ENCODE measurements at places on chromosomes 3 and 15.

GRCh38 chr3:31624083-31624709 is 91.5 kb downstream of the STT3B start:
- no peak for DNase-seq

GRCh38 chr3:12046406-12046805 is 42.2 kb downstream of the SYN2 start:
- no peak for DNase-seq

GRCh38 chr3:103067963-103068362 is 633.1 kb downstream of the ZPLD1 start:
- no peak for DNase-seq

GRCh38 chr3:23865595-23866396 is 51.0 kb downstream of the NKIRAS1 start:
- no peak for DNase-seq

GRCh38 chr3:174408310-174408709 is 450.8 kb upstream of the NAALADL2 start:
- DNase-seq, result peak; percentile 39

DNA sequence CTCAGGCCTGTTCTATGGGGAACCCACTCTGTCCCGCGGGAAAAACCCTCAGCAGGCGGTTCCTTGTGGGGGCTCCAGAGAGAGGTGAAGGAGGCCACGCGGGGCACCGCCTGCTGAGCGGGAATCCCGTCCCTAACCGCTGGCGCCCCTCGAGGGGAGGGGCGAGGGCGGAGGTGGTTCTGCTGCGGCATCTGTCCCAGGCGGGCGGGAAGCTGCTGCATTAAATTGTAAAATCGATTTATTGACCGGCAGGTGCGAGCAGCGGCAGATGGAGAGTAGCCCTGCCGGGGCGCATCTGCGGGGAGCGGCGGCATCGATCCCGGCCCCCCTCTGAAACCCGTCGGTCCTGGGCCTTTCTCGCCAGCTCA is 3.7 kb upstream of the DLL4 start:
- no peak for DNase-seq

GRCh38 chr3:141728355-141728892 is 9.7 kb upstream of the RNF7 start:
- DNase-seq, result no peak

- DNase-seq, result peak; percentile 62
Observed at GRCh38 chr3:156142702-156143101, 22.3 kb downstream of the KCNAB1 start.

DNA sequence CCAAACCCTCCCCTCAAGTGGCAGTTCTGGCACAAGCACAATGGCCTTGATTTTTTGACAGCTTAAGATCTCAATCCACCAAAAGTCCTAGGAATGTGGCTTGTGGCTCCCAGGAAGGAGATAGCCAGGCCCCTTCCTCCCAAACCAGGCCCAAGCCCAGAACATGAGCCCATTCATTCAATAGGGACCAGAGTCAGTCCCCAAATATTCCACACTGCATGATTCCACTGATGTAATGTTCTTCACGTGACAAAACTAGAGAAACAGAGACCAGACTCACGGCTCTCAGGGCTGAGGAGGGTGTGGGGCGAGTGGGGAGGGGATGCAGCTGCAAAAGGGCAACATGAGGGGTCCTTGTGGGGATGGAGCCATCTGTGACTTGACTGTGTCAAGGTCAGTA is 25.5 kb downstream of the ABTB1 start:
- DNase-seq, result no peak

GRCh38 chr15:36161771-36162212 is 417.6 kb upstream of the CDIN1 start:
- DNase-seq, result peak; percentile 45

DNA sequence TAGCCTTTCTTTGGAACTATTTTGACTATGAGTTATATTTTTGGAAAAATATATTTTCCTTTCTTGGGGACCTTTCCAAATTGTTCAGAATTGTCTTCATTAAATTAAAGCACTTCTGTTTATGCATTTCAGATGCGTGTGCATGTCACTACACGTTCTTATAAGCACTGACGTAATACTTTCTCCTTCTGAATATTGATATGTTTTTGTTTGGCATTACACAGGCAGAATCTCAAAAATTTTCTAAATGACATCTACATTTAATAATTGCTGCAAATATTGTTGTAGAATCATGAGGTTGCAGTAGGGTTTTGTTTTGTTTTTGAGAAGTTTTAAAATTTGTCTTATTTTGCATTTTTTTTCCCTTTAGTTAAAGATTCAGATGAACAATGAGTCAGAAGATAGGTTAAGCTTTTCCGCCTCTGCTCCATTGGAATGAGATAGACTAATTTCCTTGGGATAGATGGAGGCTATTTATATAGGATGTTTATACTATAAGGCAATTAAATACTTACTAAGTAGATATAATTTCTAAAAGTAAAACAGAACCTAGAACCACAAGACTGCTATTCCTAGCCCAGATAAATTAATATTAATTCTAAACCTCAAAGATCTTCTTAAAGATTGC is 110.8 kb downstream of the MBNL1 start:
- DNase-seq, result peak; percentile 46

DNA sequence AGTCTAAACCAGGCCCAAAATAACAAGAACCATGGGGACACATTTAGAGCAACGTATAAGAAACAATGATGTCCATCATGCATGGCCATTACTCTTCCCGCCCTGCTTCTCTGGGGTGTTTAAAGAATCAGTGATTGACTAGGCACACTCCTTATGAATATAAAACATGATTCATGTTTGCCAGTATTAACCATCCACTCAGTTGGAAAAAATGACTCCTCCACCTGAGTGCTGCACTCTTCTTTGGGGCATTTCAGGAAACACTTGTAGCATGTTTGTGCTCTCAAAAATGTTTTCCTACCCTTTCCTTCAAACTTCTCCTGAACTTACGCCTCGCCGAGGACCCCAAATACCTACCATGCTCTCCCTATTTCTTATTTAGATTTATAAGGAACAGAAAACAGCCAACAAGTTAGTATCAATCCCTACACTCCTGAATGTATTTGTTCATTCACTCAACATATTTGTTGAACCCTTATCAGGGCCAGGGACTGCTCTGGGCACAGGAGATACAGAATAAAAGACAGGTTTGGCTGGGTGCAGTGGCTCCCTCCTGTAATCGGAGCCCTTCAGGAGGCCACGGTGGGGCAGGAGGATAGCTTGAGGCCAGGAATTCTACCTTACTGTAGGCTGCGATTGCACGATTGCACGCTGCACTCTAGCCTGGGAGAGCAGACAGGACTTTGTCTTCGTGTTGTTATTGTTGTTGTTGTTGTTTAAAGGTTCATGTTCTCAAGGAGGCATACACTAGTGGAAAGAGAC is 137.0 kb downstream of the TMCO5A start:
- no peak for DNase-seq

GRCh38 chr15:100170291-100171210 is 171.2 kb downstream of the ADAMTS17 start:
- DNase-seq, result no peak

GRCh38 chr3:128881576-128881975 is 2.2 kb downstream of the ACAD9 start:
- DNase-seq, result no peak

- no peak for DNase-seq
Observed at GRCh38 chr15:99087405-99087943, 17.4 kb upstream of the SYNM start.

DNA sequence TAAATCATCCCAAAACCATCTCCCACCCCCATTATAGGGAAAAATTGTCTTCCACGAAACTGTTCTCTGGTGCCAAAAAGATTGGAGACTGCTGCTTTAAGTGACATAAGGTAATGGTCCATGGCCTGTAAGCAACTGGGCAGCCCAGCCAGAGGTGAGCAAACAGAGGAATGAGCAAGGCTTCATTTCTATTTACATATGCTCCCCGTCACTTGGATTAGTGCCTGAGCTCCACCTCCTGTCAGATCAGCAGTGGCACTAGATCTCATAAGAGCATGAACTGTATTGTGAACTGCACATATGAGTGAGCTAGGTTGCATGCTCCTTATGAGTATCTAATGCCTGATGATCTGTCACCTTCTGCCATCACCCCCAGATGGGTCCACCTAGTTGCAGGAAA is 1159.8 kb upstream of the ALCAM start:
- no peak for DNase-seq

DNA sequence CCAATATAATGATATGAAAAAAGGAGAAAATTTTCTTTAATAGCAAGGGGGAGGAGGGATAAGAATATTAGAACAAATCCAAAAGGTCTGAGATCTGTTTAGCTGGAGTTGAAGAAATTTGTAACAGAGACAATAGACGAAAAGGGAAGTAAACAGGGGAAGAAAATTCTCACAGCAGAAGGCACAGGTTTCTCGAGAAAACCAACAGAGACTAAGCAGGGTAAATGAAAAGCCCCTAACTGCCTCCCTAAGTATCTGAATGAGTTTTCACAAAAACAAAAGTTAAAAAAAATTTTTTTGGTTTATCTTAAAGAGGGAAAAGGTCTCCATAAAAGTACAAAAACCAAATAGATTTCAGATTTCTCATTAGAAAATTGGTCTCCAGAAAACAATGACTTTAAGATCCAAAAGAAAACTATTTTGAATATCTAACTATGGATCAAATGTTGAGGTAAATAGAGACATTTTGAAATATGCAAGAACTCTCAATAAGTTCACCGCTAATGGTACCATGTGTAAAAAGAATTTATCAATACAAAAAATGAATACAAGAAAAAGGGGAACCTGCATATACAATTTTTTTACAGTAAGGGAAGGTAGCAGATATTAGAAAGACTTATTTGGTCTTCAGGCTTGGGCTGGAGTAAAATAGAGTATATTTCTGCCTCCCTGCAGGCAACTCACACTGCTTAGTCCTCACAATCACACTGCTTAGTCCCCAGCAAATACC is 23.9 kb upstream of the NEK10 start:
- no peak for DNase-seq

- DNase-seq, result no peak
Observed at GRCh38 chr3:157163217-157163953, 3.4 kb upstream of the CCNL1 start.

DNA sequence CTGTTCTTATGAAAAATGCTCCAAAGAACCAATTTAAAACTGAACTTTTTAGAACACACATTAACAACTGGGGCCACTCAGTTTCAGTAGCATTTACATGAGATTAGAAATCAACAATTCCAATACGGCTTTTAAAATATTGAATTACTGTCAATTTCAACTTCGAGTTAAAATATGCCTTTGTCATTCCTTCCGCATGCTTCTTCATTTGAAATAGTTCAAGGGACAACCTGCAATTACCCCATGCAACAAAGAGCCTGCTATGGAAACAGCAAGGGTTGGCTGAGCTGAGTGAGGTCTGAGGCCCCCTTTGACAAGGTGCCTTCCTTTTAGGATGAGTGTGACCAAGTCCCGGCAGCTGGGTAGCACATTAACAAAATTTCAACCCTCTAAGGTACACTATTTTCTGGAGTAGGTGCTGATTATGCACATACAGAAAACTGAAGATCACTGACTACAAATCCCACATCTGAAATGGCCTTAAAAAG is 11.6 kb downstream of the PDCD10 start:
- DNase-seq, result no peak

DNA sequence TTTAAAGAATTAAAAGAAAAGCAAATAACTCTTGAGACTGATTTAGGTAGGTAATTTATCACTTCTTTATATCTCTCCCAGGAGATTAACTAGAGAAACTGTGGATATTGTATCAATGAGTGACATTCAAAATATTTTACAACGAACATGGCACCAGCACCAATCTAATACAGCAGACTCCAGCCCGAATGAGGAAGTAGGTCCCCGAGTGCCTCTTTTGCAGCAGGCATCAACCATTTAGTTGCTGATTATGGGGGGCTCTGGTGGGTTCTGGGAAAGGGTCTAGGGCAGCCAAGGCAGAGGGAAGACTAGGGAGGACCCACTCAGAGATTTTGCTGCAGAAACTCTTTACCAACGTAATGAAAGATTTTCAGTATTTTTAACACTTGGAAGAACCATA is 31.7 kb upstream of the TTC14 start:
- DNase-seq, result no peak

DNA sequence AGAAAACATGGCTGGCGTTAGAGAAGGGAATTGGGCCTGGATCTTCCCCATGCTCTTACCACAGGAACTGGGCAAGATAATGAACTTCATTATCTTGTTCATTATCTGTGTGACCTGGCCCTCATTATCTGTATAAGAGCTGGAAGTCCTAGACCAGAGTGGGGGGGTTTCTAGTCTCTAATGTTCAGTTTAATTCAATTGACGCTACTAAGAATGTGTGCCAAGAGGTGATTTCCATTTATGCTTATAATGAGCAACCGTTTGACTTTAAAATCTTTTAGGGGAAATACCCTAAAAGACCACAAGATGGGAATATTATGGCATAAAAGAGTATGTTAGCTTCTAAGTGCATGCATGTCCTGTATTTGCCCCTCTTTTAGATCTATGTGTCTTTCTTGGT is 59.1 kb upstream of the CSTA start:
- DNase-seq, result no peak

DNA sequence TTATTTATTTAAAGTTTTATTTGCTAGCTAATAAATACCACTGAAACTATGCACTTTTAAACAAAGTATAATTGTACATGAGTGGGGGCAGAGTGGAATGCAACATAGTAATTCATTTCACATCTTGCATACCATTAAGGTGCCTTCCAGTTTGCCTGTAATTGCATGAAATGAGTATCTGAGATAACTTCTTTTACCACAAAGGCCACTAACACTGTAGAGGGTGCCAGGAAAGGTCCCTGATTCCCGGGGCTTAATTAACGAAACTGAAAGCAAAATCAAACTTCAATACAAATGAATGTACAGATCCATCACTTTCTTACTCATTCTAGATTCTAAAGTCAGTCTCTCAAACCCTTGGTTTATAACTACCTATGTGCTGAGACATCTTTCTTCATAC is 2.1 kb downstream of the CD47 start:
- DNase-seq, result peak; percentile 48

GRCh38 chr15:67134871-67135492 is 69.6 kb downstream of the SMAD3 start:
- DNase-seq, result no peak

DNA sequence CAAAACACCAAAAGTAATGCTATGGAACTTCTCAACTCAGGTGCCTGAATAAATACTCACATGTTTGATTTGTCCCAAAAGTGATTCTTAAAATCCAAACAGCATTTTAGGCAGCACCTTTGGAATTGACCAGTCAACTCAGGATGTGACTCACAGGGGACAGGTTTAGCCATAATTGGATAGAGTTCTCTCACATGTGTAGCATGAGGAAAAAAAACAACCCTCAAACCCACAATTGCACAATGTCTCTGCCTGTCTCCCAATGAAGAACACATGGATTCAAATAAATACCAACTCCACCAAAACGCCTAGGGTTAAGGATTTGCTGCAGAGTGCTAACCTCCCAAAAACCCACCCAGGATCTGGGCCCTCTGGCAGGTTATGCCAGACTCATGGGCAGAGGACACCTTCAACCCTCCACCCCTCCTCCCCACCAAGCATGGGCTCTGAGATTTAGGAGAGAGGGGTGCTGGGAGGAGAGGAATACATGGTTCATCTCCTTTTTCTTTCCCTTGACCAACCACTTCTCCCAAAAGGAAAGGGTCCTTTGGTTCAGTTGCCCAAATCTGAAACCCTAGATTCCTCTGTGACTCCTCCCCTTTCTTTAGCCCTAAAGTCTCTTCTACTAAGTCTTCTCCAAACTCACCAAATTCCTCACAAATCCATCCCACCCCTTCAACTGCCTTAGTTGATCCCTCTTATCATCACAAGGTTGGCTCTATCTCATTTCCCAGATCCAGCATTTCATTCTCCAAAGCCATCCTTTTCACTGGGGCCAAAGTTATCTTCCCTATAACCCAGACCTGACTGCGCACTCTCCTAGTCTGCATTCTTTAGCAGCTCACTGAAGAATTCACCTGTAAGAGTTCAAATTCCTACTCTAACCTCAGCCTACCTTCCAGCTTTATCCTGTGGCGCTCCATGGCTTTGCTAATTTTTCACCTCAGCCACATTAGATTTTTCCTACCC is 7.7 kb downstream of the RYK start:
- DNase-seq, result peak; percentile 88
